Activated naive CD4-positive, alpha-beta T cell (primary cell): ENCODE measurements at places on chromosomes 3 and 15.

DNA sequence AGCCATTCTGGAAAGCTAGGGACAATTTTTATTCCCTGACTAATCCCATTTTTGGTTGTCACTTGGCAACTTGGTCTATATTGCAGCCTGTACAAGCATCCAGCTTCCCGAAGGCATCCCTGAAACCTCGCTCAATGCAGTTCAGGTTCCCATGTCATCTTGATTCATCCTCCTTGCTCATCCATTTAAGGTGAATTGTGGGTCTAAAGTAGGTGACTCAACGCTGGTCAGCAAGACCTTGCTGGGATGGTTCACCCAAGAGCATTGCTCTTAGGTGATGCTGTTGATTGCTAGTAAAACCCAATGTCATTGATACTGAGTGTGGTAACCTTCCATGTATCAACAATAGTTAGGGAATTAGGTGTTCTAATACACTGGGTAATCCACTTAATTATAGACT lies 13.1 kb upstream of the RAB8B start:
- no peak for DNase-seq

- no peak for DNase-seq
These were observed 2.2 kb downstream of the GABRR3 start for GRCh38 chr3:98032904-98033303.

DNA sequence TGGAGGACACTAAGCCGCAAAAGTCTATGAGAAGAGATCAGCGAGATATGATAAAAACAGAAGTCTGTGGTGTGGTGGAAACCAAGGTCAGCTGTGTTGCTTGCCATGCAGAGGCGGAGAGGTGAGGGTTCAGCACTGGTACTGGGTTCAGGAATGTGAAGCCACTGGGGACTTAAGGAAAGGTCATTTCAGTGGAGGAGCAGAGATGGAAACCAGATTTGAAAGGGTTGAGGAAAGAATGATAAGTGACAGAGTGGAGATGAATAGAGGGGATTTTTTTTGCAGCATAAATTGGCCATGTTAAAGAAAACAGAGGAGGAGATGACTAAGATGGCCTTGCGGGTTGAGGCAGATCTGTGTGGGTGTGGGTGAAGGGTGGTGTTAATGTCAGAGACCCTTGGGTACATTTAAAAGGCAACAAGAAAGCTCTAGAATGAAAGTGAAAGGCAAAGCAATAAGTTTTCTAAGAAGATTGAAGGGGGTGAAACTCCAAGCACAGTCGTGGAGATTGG lies 265.5 kb downstream of the ADAMTSL3 start:
- no peak for DNase-seq

GRCh38 chr3:173743111-173743510 lies 345.6 kb downstream of the NLGN1 start:
- DNase-seq, result no peak

DNA sequence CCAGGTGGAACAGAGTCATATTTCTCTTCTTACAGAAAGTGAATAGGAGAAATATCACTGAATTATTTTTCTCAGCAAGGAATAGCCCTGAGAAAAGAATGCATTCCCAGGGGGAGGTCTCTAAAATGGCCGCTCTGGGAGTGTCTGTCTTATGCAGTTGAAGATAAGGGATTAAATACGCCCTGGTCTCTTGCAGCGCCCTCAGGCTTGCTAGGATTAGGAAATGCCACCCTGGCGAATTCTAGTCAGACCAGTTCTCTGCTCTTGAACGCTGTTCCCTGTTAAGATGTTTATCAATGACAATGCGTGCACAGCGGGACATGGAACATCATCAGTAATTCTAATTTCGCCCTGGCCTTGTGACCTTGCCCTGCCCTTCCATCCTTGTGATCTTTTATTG lies 949.0 kb upstream of the SEMA6D start:
- DNase-seq, result no peak

DNA sequence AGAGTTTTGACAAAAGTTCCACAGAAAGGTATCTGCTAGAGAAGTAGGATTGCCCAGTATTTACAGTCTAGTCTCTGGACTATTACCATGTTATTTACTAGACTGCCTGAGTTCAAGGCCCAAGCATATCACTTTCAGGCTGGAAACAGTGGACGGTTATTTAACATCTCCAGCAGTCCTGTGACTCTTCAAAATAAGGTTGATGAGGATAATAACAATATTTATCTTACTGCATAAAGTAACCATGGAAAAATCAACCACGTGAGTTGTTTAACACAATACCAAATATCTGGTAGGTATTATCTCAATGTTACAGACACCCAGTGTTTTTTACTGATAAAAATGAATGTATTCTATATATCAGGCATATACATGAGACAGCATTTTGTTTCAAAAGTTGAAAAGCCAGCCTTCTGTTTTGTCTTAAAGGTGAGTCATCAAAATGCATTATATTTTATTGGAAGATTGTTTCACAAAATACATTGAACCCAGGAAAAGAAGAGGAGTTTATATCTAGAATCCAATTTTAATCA lies 535.8 kb downstream of the TBL1XR1 start:
- no peak for DNase-seq

GRCh38 chr3:154510780-154511179 lies 80.8 kb upstream of the GPR149 start:
- DNase-seq, result no peak

DNA sequence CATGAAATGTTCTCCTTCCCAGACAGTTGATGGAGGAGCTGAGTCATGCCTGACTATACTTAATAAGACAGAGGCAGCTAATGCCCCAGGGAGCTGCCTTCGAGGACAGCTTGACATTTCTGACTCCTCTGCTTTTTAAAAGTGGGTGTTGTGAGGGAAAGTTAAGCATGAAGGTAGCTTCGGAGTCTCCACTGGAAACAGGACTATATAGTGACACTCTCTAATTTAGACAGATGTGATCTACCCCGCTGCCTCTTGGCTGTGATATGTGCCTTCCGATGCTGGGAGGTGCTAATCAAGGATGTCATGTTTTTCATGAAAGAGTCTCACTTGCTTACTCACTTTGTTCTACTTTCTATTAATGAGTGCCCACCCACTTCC lies 72.7 kb downstream of the IL1RAP start:
- no peak for DNase-seq

GRCh38 chr15:98771541-98771940 lies 123.2 kb downstream of the IGF1R start:
- DNase-seq, result no peak

- no peak for DNase-seq
These were observed 264.8 kb upstream of the NSMCE3 start for GRCh38 chr15:29534378-29534777.

DNA sequence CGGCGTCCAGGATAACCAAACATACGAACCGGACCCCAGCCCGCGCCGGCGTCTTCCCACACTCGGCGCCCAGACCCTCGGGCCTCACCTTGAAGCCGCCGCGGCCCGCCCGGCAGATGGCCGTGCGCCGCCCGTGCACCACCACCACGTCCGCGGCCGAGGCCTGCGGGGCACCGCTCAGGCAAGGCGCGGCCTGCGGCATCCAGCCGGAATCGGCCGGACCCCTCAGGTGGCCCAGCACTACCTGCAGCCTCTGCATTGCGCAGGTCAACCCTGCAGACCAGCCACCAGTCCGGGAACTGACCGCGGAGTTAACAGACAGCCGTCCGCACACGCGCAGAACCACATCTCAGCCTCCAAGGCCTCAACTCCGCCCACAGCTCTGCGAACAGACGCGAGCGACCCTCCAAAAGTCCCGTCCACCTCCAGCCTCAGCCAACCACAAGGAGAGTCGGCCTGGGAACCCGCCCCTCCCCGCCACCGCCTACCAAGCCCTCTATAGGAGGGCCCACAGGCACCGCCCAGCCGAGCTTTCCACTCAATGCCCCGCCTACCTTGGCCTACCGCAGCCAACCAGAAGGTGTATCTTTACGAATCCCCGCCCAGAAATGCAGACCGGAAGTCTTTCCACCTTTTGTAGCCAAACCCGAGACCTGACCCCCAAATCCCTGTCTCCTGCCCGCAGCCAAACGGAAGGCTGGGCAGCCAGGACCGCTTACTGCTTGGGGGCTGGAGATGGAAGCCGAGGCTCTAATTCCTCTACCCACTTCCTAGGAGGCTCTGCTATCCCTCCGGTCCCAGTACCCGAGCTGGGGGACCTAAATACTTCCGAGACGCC lies at the start of gene ACAA1:
TSS of gene ACAA1 (minus strand) at position 351 of the 838 bp plus-strand sequence. CDS start at position 259, 92 bp downstream.
- peak; percentile 91 for DNase-seq

- no peak for DNase-seq
These were observed 385.4 kb upstream of the SEMA6D start for GRCh38 chr15:47331829-47332393.

DNA sequence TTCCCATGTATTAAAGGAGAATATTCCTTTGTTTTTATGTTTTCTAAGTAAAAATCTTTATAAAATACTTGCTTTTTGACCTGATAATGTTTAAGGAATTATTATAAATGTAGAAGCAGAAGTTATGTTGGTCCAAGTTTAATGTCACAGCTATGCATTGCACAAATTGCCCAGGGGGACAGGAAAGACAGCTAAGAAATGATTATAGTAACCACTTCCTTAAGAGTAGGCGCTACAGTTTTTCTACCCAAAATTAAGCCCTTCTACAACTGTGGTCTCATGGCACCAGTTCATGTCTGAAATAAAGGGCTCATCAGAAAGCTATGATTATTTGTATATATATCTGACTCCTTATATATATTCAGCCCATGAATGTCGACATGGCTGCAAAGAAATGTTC lies 176.4 kb downstream of the GBE1 start:
- no peak for DNase-seq

DNA sequence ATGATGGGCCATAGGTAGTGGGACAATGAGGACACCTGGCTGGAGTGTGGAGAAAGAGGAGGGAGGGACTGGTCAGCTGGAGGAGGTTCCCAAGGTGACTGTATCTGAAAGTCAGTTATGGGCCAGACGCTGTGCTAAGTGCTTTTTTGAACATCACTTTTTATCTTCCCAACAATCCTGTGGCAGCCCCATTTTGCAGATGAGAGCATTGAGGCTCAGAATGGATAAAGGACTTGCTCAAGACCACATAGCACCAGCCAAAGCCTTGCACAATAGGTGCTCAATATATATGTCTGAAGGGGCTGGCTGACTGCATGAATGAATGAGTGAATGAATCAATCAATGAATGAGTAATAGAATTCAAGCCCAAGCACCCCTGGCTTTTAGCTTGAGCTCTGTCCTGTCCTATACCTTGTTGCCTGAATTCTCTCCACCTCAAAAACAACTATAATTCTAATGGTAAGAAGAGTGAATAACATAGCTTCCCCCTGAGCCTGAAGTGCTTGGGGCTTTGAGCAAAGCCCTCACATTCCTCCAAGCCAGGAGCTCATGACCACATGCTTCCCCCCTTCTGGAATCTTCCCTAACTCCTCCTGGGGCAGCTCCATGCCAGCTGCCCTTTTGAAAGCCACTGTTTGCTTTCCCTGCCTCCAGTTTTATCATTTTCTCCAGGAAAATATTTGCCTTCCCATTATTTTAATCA lies 150.9 kb downstream of the RPLP1 start:
- DNase-seq, result no peak

DNA sequence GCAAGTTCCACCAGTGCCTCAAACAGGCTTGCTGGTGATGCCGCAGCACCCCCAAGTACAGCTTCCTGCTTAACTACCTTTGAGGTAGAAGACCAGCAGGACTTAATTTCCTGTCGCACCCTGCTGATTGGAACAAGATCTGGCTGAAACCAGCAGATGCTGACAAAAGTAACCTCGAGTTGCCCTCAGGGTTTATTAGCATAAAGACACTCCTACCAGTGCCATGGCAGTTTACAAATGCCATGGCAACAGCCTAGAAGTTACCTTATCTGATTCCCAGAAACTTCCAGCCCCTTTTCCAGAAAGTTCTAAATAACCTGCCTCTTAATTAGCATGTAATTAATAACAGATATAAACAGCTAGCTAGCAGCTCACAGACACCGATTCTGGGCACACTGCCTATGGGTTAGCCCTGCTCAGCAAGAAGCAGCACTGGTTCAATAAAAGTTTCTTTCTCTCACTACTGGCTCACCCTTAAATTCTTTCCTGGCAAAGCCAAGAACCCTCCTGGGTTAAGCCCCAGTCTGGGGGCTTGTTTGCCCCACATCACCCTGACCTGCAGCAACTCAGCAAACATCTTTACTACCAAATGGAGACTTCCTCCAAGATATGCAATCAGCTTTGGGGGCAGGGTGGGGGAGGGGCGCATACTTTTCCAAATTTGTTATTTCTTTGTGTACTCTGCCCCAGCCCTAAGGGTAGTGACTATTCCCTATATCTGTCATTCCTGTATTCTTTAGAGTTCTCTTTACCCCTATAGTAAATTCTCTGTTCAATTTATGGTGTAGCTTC lies 54.2 kb downstream of the MAP4 start:
- no peak for DNase-seq

DNA sequence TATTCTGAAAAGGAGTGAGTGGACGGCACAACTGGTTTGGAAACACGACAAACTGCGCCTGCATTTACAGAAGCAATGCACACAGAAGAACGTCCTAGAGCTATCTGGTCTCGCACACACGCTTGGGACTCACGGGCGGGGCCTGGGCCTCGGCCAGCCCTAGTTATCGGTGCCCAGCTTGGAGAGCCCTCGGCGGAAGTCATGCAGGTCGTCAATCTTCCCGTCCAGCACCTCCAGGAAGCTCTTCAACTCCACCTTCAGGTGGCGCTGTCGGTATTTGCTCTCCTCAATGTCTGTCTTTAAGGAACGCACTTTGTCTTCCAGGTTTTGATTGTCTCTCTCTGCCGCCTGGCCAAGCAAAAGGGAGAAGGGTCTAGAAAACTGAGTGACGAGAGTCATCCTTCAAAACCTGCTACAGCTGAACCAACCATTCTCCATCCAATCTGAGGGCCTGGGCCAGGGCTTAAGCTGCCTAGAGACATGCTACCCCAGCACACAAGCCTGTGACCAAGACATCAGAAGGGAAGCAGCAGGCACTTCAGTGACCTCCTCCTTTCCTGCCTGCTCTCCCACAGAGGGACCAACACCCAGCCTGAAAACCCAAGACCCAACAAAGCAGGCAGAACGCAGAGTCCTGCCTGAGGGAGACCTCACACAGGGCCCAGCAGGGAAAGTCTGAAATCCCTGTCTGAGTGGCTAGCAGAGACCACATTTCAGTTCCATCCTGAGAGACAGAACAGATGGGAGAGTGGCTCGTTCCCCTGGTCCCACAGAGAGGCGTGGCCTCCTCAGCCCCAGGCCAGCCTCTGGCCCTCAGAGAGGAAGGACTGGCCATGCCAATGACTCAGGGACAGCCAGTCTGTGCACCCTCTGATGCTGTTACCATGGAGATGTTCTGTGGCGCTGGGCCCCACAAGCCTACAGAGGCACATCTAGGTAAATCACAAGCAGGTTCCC lies 40.4 kb downstream of the WHAMM start:
- DNase-seq, result peak; percentile 13

GRCh38 chr15:46930426-46930825 lies 786.9 kb upstream of the SEMA6D start:
- DNase-seq, result no peak

DNA sequence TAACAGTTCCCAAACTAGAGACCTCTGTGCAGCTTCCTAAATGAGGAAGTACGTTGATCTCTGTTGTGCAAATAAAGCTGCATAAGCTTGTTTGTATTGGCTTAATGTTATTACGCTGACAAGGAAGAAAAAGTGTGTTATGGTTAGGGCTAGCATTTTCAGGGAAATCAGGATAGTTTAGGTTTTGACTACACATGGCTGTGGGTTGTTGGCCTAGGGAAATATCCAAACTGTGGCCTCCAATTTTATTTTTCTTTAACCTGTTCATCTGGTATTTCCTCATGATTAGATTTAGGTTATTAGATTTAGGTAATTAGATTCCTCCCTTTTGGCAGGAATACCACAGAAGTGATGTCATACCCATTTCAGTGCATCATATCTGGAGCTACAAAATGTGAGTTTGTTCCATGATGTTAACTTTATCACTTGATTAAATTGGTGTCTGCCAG lies 8.7 kb upstream of the MCCC1 start:
- DNase-seq, result no peak

GRCh38 chr3:34111361-34111760 lies 312.9 kb downstream of the PDCD6IP start:
- DNase-seq, result no peak

- no peak for DNase-seq
These were observed 16.5 kb downstream of the TPM1 start for GRCh38 chr15:63059075-63059474.
